Activated CD4-positive, alpha-beta T cell treated with anti-CD3 and anti-CD28 coated beads, Interleukin-2, amount 10 ng/mL, durations not matched to agents 24 days and 14 days (primary cell): ENCODE measurements at places on chromosomes 11 and 22.

DNA sequence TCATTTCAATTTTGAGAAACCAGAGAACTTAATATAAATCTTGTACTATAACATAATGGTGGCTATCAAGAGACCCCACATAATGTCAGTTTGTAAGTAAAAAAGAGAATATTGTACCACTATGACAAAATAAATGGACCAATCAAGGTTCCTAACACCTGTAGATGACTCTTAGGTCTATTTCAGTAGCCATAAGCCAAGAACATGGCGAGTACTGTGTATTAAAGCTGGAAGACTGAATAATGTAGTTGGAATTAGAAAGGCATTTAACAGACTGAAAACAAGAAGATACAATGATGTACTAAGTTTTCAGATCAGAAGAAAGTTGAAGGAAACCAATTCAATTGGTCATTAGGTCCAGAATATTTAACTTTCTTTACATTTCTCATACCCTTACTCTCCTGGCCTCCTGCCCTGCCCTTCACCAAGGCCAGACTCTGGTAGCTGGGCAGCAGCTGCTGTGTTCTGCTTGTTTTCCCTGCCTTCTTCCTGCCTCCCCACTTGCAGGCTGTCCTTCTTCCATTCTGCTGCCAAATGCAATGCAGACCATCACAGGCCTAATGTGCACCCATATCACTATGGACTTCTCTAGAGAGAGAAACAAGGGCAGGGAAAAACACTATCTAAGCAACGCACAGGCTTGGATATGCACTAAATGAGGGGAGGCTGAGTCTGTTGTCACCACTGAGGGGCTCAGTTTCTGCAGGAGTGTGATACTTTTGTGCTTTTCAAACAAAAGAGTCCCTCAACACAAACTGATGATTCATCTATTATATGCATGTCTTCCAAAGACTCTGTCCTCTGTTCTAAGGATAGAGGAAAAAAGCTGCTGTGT, 60.1 kb downstream of the RAB30 start:
- no peak for DNase-seq

DNA sequence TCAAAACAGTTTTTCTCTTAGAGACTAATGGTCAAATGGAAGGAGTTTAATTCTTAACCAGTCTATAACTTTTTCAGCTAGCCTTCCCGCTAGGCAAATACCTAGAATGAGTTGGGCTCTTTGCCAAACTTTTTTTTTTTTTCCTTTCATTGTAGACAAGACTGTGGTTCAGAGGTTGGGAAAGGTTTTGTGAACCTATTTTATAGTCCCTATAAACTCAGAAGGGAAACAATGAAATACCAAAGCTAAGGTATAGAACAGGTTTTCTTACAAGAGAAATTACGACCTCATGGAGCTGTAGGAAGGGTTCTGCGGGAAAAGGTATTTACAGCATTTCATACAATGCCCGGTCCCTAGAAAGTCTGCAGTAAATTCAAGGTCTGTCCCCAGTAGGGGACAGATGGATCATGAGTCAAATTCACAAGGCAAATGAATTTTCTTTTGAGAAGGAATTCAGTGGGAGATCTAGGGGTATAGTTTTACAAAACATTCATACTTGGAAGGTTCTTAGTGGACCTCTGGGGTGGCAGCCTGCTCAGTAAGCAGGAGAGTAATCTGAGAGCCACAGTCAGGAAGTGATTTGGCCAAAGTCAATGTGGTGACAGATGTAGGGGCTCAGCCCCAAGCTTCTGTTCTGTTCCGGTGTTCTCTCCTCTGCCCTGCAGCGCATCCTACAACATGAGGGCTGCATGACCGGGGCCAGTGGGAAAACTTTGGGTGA, 146.8 kb downstream of the DBX1 start:
- DNase-seq, result no peak

- no peak for DNase-seq
These were observed 540.0 kb downstream of the SOX6 start for GRCh38 chr11:15816260-15816871.

- no peak for DNase-seq
These were observed 238.0 kb upstream of the PLET1 start for GRCh38 chr11:112498701-112499100.

- no peak for DNase-seq
These were observed 15.7 kb downstream of the MN1 start for GRCh38 chr22:27785831-27786230.

- no peak for DNase-seq
These were observed 68.1 kb upstream of the LMO1 start for GRCh38 chr11:8331767-8332166.

GRCh38 chr11:133176748-133177147, 355.6 kb downstream of the OPCML start:
- DNase-seq, result no peak

- DNase-seq, result peak; percentile 78
These were observed 67.1 kb downstream of the CD82 start for GRCh38 chr11:44632466-44633123.

GRCh38 chr11:34594603-34595002, 26.3 kb upstream of the EHF start:
- no peak for DNase-seq

DNA sequence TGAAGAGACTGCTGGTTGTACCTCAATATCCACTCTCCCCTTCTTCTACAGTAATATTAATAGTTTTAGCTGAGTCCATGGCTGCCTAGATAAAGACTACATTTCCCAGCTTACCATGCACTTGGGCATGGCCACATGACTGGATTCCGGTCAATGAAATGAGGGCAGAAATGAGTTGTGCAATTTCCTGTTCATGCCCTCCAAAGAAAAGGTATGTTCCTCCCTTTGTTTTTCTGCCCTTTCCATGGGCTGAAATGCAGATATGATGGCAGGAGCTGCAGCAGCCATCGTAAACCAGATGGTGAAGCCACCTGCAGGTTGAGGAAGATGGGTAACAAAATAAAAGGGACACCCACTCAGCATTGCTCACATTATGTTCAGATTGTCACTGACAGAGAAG, 15.3 kb upstream of the ELFN2 start:
- DNase-seq, result no peak

DNA sequence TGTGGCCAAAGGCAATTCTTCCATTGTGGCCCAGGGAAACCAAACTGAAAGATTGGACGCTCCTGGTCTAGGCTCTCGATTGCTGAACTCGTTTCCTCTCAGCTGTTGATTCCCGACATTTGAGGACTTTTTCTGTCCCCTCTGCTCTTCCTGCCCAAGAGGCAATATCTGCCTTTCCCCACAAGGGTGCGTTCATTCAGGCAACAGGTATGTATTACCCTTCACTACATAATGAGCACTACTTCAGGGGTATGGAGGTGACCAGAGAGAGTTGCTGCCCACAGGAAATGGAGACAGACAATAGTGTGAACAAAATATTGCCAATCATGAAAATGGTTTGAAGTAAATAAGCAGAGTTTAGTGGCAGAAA, 8.2 kb downstream of the PTH start:
- DNase-seq, result peak; percentile 65

DNA sequence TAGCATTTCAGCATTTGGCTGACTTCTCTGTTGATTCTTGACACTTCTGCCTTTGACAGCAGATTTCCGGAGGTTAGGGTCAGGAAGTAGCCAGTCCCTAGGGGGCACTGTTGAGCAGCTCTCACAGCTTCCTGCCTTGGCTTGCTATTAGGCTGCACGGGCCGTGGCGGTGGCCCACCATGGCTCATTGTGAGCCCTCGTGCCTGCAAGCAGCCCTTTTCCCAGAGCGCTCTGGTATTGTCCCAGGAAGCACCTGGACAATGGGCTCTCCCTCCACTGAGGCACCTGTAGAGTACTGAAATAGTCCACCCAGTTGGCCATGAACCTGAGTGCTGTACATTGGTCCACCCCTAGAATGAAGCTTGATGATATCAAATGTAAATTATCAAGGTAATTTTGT, 100.2 kb upstream of the GAL start:
- peak; percentile 84 for DNase-seq

GRCh38 chr11:63505857-63506528, at the start of gene LGALS12:
TSS of gene LGALS12 (plus strand) at chr11:63506084. CDS start at chr11:63506459, 375 bp downstream.
- DNase-seq, result no peak

DNA sequence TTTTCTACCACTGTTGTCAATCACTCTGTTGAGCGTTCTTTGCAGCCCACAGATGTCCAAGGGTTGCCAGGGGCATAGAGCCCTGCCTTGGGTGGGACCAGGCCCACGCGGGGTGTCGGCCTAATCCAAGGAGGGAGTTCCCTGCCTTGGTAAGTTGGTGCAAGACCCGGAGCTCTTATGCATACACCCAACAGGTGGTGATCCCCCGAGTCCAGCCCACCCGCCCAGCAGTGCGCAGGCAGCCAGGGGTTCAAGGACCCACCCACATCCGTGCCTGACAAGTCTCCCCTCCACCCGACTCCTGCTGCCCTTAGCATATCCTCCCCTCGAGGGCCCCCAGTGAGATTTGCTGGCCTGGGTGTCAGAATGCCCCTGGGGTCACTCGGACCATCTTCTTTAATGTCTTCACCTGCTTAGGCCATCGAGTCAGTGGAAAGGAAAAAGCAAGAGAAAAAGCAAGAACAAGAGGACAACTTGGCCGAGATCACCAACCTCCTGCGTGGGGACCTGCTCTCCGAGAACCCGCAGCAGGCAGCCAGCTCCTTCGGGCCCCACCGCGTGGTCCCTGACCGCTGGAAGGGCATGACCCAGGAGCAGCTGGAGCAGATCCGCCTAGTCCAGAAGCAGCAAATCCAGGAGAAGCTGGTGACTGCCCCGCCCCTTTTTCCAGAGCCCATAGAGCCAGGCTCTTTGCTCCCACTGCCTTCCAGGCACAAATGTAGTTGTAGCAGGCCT, 12.2 kb downstream of the RIBC2 start:
- DNase-seq, result no peak

- no peak for DNase-seq
These were observed 114.0 kb upstream of the PLET1 start for GRCh38 chr11:112374486-112375140.

- peak; percentile 52 for DNase-seq
These were observed 69.2 kb downstream of the CD82 start for GRCh38 chr11:44634401-44635281.

DNA sequence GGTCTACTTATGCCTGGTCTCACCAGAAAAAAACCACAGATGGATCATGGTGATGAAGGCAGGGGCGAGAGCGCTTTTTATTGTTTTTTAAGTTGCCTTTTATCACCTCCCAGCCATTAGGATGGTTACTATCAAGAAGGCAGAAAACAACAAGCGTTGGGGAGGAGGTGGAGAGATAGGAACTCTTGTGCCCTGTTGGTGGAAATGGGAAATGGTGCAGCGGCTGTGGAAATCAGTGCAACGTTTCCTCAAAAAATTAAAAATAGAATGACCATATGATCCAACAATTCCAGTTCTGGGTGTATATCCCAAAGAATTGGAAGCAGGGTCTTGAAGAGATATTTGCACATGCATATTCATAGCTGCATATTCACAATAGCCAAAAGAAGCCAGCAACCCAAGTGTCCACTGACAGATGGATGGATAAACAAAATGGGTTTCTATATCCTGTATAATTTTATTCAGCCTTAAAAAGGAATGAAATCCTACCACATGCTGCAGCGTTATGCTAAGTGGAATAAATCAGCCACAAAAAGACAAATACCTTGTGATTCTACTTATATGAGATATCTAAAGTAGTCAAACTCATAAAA, 20.5 kb upstream of the ACRV1 start:
- no peak for DNase-seq

- no peak for DNase-seq
These were observed 413.2 kb downstream of the MIAT start for GRCh38 chr22:27070594-27070993.

GRCh38 chr11:69048031-69048693, 570 bp upstream of the TPCN2 start:
- no peak for DNase-seq

DNA sequence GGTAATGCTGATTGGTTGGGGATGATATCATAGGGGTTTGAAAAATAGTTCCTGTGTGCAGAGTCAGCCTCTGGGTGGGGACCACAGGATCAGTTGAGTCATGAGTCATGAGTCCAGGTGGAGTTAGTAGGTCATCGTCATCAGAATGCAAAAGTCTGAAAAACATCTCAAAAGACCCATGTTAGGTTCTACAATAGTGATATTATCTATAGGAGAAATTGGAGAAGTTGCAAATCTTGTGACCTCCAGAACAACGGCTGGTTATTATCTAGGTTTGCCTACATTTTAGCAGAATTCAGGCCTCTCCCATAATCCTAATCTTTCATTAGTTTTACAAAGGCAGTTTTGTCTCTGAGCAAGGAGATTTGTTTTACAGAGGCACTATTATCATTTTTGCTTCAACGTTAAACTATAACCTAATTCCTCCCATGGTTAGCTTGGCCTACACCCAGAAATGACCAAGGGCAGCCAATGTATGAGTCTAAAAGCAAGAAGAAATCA, 38.9 kb downstream of the MS4A2 start:
- peak; percentile 20 for DNase-seq
